MG63 (cell line): ENCODE measurements at places on chromosomes 13 and 19. TPM values are rescaled to one million over a fixed set of nuclear protein-coding genes. Genes with fewer than 3 reads are reported as not detected.

The ZNF439 gene
- 0.40 and 0.64 TPM in 2 replicates for total RNA-seq

The SLC17A7 gene
- not detected in 2 replicates for total RNA-seq

The NAPSA gene
- total RNA-seq: 1.5 TPM in 1 of 2 replicates, not detected in the other

The OR10H1 gene
- total RNA-seq: not detected in 2 replicates

The MBD3L2 gene
- total RNA-seq: not detected in 2 replicates

The KLK14 gene
- not detected in 2 replicates for total RNA-seq

The TPTE2 gene
- total RNA-seq: not detected in 2 replicates

The AXL gene
- total RNA-seq: 294 and 355 TPM in 2 replicates

The GPR18 gene
- not detected in 2 replicates for total RNA-seq

The RNF225 gene
- 6.6 TPM in 1 of 2 replicates, not detected in the other for total RNA-seq

The ADGRE3 gene
- not detected in 2 replicates for total RNA-seq
